ENCODE measurements at places on chromosomes 7 and 10. TPM values are rescaled to one million over a fixed set of nuclear protein-coding genes. Genes with fewer than 3 reads are reported as not detected.

CFAP58 gene
- 0.62 TPM for total RNA-seq

PDE6C gene
- total RNA-seq = not detected

FEZF1 gene
- total RNA-seq = not detected

PIK3AP1 gene
- 5.6 TPM for total RNA-seq

FOXI2 gene
- total RNA-seq = not detected

HOXA2 gene
- not detected for total RNA-seq

DDIT4 gene
- total RNA-seq = 30.6 TPM

LRRC17 gene
- 27.0 TPM for total RNA-seq

HOXA5 gene
- total RNA-seq = not detected

PON1 gene
- not detected for total RNA-seq

LRRN3 gene
- total RNA-seq = 187 TPM

C7orf25 gene
- total RNA-seq = 9.2 TPM

SLC16A9 gene
- total RNA-seq = 11.4 TPM

UNCX gene
- not detected for total RNA-seq

LRMDA gene
- 0.62 TPM for total RNA-seq

SEMA3A gene
- total RNA-seq = 46.8 TPM

MET gene
- total RNA-seq = 65.5 TPM

TRPV5 gene
- total RNA-seq = 0.31 TPM

CDC14C gene
- 0.31 TPM for total RNA-seq

MBL2 gene
- not detected for total RNA-seq

OR13A1 gene
- not detected for total RNA-seq

ZNF804B gene
- 4.2 TPM for total RNA-seq

TCERG1L gene
- total RNA-seq = 1.6 TPM

CLCN1 gene
- under 0.01 TPM for total RNA-seq

ITPRIP gene
- 1.6 TPM for total RNA-seq

PPP1R3A gene
- total RNA-seq = not detected

NFE2L3 gene
- 19.2 TPM for total RNA-seq

RGR gene
- total RNA-seq = 0.47 TPM

NME8 gene
- not detected for total RNA-seq

DUS4L gene
- total RNA-seq = 17.9 TPM

SCIN gene
- 1.6 TPM for total RNA-seq

Measured in occipital lobe (tissue), 3 donors.